ENCODE measurements at places on chromosomes 7 and 10. TPM values are rescaled to one million over a fixed set of nuclear protein-coding genes. Genes with fewer than 3 reads are reported as not detected.

GRCh38 chr10:100670828-100671479, 74.4 kb upstream of the PAX2 start:
- H3K4me1 ChIP-seq, result no peaks in the 10 kb centered on the region
- H3K27ac ChIP-seq, result no peak overlapping the region
- H3K36me3 ChIP-seq, result no peaks in the 10 kb centered on the region
- no peak overlapping the region for H3K4me3 ChIP-seq
- H3K27me3 ChIP-seq, result peaks cover 48% of the 10 kb centered on the region

DNA sequence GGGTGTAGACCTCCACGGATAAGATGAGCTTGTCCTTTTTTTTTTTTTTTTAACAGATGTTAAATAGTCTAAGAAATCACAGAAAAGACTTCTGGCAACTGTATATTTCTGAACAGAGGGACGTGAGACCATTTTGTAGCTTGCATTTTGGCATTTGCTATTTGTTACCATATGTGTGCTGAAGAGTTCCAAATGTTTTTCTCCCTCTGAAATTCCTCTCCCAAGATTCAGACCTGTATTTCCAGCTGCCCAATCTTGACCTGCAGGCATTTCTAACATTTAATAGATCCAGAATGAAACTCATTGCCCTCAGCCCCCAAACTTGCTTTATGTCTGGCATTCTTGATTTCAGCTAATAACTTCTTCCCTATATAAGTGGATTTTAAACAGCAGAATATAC, 223.1 kb upstream of the FZD1 start:
- H3K36me3 ChIP-seq, result no peaks in the 10 kb centered on the region
- H3K27me3 ChIP-seq, result no peaks in the 10 kb centered on the region
- no peaks in the 10 kb centered on the region for H3K4me1 ChIP-seq
- H3K27ac ChIP-seq, result no peak overlapping the region

DNA sequence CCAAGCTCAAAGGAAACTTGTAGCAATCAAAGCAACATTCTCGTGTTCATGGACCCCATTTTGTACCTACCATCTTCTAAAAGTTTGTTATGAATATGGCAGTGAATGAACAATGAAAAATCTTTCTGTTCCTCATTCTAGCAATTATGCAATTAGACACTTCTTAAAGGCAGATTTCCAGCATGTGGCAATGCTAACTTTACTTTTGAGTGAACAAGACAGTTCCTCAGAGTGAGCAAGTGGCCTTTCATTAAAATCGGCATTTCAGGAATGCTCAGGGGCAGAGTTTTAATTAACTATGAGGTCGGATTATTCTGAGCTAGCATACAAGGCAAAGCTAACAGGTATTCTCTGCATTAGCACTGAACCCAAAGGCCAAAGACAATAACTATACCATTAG, 48.4 kb upstream of the NFE2L3 start:
- H3K27ac ChIP-seq, result no peak overlapping the region
- DNase-seq, result no peak
- H3K4me1 ChIP-seq, result no peaks in the 10 kb centered on the region
- no peaks in the 10 kb centered on the region for H3K36me3 ChIP-seq

DNA sequence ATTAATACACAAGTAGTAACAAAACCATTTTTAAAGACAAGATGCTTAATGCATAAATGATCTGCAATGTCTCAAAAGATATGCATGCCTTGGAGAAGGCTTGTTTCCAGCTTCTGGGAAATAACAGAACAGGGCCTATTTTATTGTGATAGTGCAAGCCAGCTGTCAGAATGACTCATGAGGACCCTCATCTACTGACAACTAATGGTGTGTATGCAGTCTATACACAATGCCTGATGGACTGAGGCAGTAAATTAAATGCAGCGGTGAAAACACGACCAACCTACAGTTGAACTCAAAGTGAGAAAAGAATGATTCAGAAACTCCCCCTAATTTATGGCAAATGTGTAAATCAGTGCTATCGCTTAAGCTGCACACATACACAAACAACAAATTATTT, 46.3 kb downstream of the VPS41 start:
- no peaks in the 10 kb centered on the region for H3K4me1 ChIP-seq
- no peak overlapping the region for H3K27ac ChIP-seq
- no peaks in the 10 kb centered on the region for H3K27me3 ChIP-seq

The TMEM229A gene
- total RNA-seq, result 0.09 TPM
